ENCODE measurements at places on chromosomes 2 and 18.
A peak's percentile ranks its signal among the peaks of the same experiment; 100 is the strongest.

DNA sequence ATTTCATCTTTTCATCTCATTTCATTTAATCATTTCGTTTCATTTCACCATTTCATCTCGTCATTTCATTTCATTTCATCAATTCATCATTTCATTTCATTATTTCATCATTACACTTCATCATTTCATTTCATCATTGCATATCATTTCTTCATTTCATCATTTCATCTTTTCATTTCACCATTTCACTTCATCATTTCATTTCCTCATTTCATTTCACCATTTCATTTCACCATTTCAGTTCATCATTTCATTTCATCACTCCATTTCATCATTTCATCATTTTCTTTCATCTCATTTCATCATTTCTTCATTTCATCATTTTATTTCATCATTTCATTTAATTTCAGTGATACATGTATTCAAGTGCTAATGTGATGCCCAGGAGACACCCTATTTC, 127.1 kb downstream of the ANKRD30BL start:
- H3K4me3 ChIP-seq, result no peak overlapping the region
- peaks cover 12% of the 10 kb centered on the region for H3K27me3 ChIP-seq
- no peak overlapping the region for H3K27ac ChIP-seq
- no peak for DNase-seq
- H3K36me3 ChIP-seq, result no peaks in the 10 kb centered on the region
- peaks cover 8% of the 10 kb centered on the region for H3K4me1 ChIP-seq

DNA sequence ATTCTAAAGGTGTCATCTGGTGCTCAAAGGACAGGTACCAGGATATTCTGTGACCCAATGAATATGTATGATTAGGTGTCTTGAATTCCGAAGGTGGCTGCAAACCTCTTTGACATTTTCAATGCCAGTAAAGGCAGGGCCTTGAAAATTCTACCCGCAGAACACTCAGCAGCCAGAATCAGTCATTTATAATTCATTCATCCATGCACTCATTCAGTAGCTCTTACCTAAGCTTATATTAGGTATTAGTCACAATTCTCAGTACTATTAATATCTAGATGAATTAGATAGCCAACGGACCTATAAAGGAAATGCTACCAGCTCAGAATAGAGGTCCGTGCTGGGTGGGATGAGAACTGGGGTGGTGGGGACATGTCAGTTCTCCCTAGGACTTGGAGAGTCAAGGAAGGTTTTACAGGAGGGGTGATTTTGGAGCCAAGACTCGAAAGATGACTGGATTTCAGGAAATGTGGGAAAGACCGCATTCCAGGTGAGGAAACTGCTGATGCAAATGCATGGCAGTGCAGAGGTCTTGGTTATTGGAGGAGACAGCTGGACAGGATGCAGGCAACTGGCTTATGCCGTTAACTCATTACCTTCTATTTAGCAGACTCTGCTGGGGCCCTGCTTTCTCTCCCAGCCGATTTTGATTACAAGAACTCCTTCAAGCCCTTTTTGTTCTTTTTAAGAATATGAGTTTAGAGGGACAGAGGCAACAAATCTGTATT, 7.2 kb downstream of the TRIB2 start:
- peaks cover 16% of the 10 kb centered on the region for H3K36me3 ChIP-seq
- H3K27me3 ChIP-seq, result no peaks in the 10 kb centered on the region
- DNase-seq, result no peak
- H3K27ac ChIP-seq, result peak overlapping the region; percentile 93
- H3K4me1 ChIP-seq, result peaks cover 82% of the 10 kb centered on the region

GRCh38 chr2:66441581-66442320, 6.8 kb downstream of the MEIS1 start:
- no peaks in the 10 kb centered on the region for H3K27me3 ChIP-seq
- DNase-seq, result peak; percentile 64

DNA sequence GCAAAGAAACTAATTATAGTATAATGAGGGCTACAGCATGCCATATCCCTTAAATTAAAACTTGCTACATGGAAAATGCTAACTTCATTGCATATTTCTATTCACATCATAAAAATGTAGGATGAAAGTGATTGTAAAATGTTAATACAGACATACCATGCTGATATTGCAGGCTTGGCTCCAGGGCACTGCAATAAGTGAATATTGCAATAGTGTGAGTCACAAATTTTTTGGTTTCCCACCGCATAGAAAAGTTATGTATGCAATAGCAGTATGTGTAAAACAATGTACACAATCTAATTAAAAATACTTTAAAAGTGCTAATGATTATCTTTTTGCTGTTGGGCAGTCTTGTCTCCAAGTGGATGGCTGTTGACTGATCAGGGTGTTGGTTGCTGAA, 162.1 kb downstream of the CD8B2 start:
- no peak for DNase-seq
- no peak overlapping the region for H3K27ac ChIP-seq
- H3K4me3 ChIP-seq, result no peak overlapping the region
- H3K4me1 ChIP-seq, result no peaks in the 10 kb centered on the region
- H3K27me3 ChIP-seq, result no peaks in the 10 kb centered on the region

DNA sequence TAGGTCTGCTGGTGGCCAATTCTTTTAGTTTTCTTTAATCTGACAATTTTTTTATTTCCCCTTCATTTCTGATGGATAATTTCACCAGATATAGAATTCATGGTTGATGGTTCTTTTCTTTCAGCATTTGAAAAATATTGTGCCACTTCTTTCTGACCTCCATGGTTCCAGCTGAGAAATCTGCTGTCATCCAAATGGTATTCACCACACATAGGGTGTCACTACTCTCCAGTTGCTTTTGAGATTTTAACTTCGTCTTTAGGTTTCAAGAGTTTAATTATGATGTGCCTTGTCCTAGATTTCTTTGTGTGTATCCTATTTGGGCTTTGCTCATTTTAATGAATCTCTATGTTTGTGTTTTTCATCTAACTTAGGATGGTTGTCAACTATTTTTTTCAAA, 488.6 kb upstream of the HS6ST1 start:
- H3K27ac ChIP-seq, result no peak overlapping the region
- no peak overlapping the region for H3K4me3 ChIP-seq
- H3K36me3 ChIP-seq, result no peaks in the 10 kb centered on the region
- no peak for DNase-seq

DNA sequence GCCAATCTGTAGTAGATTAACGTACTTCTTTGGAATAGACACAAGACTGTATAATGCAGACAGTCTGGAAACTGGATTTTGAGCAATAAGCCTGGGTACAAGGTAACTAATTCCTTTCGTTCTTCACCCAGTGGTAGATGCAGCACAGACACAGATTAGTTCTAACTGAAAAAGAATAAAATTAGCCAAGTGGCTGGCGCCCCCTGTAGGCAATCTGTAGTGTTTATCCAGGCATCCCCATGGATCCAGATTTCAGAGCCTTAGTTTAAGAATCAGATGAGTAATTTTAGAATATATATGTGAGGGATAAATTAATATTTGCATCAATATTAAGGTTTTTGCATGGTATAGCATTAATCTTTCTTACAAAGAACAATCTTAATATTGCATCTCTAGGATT, 563.9 kb downstream of the DCC start:
- H3K36me3 ChIP-seq, result no peaks in the 10 kb centered on the region
- H3K4me3 ChIP-seq, result no peak overlapping the region
- no peaks in the 10 kb centered on the region for H3K27me3 ChIP-seq

- no peaks in the 10 kb centered on the region for H3K4me1 ChIP-seq
- no peak overlapping the region for H3K27ac ChIP-seq
- H3K27me3 ChIP-seq, result no peaks in the 10 kb centered on the region
- no peak overlapping the region for H3K4me3 ChIP-seq
- DNase-seq, result no peak
- no peaks in the 10 kb centered on the region for H3K36me3 ChIP-seq
Observed at GRCh38 chr2:107222466-107222865, 336.5 kb upstream of the ST6GAL2 start.

DNA sequence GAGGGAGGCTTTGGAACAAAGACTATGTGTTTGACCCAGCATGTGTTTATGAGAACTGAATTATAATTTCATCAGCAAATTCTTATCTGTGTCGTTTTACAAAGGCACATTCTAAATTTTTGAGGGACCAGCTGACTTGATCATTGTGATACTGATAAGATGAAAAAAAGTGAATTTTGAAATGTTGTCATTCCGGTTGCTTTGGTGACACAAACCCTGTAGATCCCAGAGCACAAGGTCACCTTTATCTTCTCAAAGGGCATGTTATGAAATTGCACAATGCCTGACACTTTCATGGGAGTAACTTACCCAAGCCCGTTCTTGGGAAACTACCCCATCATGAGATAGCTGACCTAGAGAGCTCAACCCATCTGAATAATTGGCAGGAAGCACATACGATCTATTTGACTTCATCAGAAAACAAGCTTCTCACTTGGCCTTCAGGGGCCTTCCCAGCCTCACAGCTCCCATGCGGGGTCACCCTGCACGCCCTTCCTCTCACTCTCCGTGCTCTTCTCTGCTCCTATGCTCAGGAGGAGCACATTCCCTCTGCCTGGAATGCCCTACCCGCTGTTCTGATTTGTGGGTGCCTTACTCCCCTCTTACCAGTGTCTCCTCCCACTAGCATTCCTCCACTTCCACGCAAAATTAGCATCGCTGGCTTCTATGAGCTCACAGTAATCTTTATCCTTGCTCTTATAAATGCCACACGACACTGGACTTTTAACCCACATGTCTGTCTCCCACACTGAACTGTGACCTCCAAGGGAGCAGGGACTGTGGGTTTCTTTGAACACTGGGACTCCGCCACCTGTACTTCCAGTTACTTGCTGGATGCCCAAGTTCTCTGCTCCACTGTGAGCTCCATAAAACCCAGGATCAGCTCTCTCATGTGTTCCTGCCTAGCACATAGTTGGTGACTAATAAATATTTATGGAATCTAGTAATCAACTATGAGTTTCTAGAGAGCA, 555.8 kb upstream of the ID2 start:
- no peak overlapping the region for H3K4me3 ChIP-seq
- H3K4me1 ChIP-seq, result no peaks in the 10 kb centered on the region
- H3K36me3 ChIP-seq, result no peaks in the 10 kb centered on the region
- DNase-seq, result no peak
- no peaks in the 10 kb centered on the region for H3K27me3 ChIP-seq

DNA sequence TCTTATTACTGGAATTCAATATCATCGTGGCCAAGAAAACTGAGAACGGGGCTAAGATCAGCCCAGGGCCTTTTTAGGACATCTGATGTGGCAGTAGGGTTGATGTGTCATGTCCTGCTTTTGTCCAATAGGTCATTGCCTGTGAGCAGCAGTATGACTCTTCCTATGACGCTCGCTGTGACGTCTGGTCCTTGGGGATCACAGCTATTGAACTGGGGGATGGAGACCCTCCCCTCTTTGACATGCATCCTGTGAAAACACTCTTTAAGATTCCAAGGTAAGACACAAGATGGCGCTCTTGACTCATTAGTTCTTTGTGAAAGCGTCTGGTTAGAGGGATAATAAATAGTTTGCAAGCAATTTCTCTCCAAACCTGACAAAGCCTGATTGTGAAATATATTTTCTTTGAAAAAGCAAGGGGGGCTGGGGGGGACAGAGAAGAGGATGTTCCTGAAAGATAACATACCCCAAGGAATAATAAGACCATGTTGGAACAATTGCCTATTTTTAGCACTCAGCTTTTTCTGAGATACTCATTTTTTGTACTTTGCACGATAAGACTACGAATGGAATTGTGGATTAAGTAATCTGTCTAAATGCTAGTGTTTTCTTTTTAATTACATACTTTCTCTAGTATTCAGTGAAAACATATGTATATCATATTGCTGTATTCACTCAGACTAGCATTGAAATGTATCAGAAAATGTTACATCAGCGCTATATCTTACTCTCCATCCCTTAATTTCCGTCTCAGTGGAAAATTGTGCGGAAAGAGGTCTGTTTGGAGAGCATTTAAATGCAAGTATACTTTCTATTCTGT, 58.1 kb downstream of the MYO3B start:
- DNase-seq, result no peak
- H3K4me1 ChIP-seq, result no peaks in the 10 kb centered on the region
- H3K4me3 ChIP-seq, result no peak overlapping the region
- no peaks in the 10 kb centered on the region for H3K27me3 ChIP-seq
- H3K27ac ChIP-seq, result no peak overlapping the region
- no peaks in the 10 kb centered on the region for H3K36me3 ChIP-seq

GRCh38 chr2:197857476-197858107, 53.2 kb downstream of the PLCL1 start:
- H3K4me1 ChIP-seq, result no peaks in the 10 kb centered on the region
- H3K27ac ChIP-seq, result no peak overlapping the region
- DNase-seq, result no peak
- H3K36me3 ChIP-seq, result no peaks in the 10 kb centered on the region

GRCh38 chr2:218711550-218711929, 905 bp downstream of the TTLL4 start:
- H3K4me1 ChIP-seq, result no peaks in the 10 kb centered on the region
- no peak for DNase-seq
- H3K4me3 ChIP-seq, result peak overlapping the region; percentile 93
- peak overlapping the region; percentile 98 for H3K27ac ChIP-seq
- no peaks in the 10 kb centered on the region for H3K36me3 ChIP-seq
- H3K27me3 ChIP-seq, result no peaks in the 10 kb centered on the region

GRCh38 chr2:69755862-69756467, 14.0 kb downstream of the ANXA4 start:
- no peak overlapping the region for H3K4me3 ChIP-seq
- H3K27me3 ChIP-seq, result no peaks in the 10 kb centered on the region
- no peaks in the 10 kb centered on the region for H3K36me3 ChIP-seq
- no peak for DNase-seq
- peak overlapping the region; percentile 78 for H3K27ac ChIP-seq

DNA sequence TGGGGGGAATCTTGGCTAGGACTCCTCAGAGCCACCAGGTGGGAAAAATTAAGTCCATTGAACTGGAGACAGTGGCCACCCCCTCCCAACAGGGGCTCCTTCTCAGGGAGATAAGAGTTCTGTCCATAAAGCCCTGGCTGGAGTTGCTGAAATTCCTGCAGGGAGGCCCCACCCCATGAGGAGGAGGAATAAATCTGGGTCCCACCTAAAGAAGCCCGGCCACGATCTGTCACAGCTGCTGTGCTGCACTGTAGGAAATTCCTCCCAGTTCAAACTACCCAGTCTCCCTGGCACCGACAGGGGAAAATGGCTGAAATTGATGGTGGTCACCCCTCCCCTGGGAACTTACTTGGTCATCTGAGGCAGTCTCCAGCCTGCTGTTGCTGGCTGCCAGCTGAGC, 215.0 kb downstream of the THSD7B start:
- no peak for DNase-seq
- H3K36me3 ChIP-seq, result no peaks in the 10 kb centered on the region
- no peak overlapping the region for H3K27ac ChIP-seq

- no peaks in the 10 kb centered on the region for H3K36me3 ChIP-seq
- H3K4me1 ChIP-seq, result no peaks in the 10 kb centered on the region
- no peaks in the 10 kb centered on the region for H3K27me3 ChIP-seq
- DNase-seq, result no peak
Observed at GRCh38 chr2:72572501-72572900, 253.3 kb downstream of the EXOC6B start.

- H3K36me3 ChIP-seq, result no peaks in the 10 kb centered on the region
- H3K4me1 ChIP-seq, result peaks cover 44% of the 10 kb centered on the region
- H3K4me3 ChIP-seq, result no peak overlapping the region
- H3K27ac ChIP-seq, result no peak overlapping the region
- H3K27me3 ChIP-seq, result no peaks in the 10 kb centered on the region
Observed at GRCh38 chr2:45960057-45960863, 308.8 kb downstream of the PRKCE start.
